T-helper 2 cell (primary cell): ENCODE measurements at places on chromosomes 5 and 9.

DNA sequence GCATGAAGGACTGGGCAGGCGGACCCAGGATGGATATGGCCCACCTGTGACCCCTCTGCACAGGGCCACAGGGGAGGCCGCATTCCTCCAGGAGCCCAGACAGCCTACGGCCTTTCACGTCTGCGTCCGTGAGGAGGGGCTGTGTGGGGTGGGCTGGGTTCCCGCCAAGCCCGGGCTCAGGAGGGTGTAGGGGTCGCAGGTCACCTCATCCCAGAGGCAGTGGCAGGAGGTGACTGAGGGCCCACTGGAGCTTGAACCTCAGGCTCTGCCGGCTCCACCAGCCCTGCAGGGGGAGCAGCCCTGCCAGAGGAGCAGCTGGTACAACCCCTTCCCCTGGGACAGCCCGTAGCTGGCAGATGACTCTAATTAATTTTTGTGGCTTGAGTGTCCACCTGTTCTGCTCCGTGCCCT lies 40.7 kb upstream of the CACNA1B start:
- no peak for DNase-seq

- no peak for DNase-seq
Measured at GRCh38 chr9:69421908-69422801, 97.1 kb downstream of the ENTREP1 start.

- no peak for DNase-seq
Measured at GRCh38 chr5:4345850-4346249, 750.2 kb downstream of the IRX1 start.

DNA sequence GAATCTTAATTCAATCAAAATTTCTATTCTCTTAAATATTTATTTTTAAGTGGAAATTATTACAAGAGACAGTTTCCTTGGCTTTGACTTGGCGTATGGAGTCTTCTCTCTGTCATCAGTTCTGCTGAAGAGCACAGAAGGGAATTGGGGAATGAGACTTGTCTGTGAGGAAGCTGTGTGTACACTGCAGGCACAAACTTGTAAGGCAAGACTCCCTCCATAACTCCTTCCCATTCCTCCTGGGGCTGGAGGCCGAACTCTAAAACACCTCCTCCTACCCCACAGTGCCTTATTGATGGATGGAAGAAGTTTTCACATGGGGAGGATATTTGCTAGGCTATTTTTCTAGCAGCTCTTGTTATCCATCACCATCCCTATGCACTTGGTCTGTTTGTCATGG lies 187.4 kb upstream of the ELL2 start:
- DNase-seq: no peak

DNA sequence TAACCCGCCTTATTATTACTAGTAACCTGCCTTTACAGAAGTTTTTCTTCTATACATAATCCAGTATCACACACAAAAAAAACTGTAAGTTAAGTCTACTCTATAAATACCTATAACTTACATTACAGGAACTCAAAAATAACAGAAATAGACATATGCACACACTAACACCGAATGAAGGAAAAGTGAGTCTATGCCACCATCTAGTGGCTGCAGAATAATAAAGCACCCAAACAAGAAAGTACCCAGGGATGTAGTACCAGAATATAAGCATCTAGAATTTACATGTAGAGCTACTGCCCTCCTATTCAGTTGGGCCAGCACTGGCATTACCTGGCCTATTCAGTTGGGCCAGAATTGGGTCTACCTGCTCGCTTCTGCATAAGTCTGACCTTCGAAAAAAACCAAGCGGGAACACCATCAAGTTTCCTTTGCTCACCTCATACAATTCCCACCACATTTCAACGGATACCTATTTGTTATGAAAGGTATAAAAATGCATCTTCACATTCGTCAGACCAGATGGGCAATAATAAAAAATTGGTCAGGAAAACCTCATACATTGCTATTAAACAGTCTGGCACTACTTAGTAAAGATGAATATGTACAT lies 4.0 kb upstream of the NIPSNAP3A start:
- DNase-seq: peak; percentile 76

- no peak for DNase-seq
Measured at GRCh38 chr5:5203451-5203850, 63.3 kb downstream of the ADAMTS16 start.

GRCh38 chr9:106283769-106284168 lies 579.2 kb upstream of the ZNF462 start:
- DNase-seq: no peak

DNA sequence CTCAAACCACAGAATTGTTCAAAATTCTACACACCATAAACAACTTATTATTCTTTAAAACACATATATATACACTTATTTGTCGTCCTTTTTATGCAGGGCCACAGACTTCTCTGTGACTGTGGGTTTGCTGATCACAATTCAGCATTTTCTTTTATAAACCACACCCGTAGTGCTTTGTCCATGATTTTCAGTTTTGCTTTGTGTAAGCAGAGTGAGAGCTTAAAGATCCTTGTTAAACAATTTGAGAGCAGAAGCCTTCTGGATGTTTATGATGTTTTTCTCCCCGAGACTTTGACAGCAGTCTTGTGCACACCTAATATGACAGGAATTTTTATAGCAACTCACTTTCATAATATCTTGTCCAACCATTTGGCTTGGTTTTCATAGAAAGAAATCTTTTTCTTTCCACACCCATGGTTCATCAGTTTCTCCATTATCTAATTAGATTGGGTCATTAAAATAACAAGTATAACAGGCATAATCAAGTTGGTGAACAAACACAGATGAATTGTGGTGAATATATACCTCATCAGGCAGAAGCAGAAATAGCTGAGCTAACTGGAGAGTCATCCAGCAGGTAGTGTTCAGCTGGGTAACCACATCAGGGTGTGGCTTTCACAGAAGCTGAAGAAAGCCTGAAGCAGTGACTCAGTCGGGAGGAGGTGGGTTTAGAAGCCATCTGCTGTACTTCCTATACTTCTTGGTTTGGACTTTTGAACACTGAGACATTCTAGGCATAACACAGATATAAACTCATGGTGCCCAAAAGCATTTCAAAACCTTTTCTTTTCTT lies 232.8 kb downstream of the DOCK8 start:
- DNase-seq: peak; percentile 46

DNA sequence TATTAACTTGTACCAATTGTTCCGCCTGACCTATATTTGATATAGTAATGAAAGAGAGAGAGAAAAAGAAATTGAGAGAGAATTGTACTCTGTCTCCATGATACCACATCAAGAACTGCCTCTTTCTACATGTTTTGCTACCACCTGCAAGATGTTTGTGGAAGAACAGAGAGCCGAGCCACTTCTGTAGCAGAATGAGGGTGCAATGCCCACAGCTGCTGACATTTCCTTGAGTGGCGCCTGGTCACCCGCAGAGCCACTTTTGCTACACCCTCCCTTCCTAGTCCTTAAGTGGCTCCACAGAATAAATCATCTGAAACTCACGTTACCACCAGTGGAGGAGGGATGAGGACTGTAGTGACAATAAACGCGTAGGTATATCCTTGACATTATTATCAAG lies 17.1 kb upstream of the FAM81B start:
- DNase-seq: no peak

DNA sequence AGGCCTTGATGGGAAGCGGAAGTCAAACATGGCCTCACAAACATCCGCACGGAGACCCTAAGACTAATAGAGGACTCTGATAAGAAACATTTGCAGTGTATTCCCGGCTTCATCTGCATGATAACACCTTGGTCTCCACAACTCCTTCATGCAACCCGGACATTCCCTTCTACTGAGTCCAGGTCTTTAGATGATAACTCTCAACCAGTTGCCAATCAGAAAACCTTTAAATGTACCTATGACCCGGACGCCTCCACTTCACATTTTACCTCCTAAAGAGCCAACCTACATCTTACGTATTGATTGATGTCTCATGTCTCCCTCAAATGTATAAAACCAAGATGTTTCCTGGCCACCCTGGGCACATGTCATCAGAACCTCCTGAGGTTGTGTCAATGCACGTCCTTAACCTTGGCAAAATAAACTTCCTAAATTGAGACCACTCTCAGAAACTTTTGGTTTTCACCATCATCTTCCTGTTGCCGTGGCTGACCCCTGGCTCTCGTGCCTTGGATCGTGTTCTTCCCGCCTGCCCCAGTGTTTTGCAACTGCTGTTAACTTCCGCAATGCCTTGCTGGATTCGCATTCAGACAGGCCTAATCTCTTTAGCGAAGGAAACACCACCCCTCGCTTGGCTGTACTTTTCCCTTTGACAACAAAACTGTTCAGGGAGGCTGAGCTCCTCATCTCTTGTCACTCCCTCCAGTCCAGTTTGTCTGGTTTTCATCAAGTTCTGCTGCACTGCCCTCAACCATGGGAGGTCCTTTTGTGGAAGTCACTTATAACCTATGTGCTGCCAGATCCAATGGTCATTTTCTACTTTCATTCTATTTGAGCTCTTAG lies 1.1 kb upstream of the DAP start:
- no peak for DNase-seq
